ENCODE measurements at places on chromosomes 7 and 10.

GRCh38 chr10:113616244-113617074, 47.4 kb downstream of the NRAP start:
- no peak for DNase-seq

DNA sequence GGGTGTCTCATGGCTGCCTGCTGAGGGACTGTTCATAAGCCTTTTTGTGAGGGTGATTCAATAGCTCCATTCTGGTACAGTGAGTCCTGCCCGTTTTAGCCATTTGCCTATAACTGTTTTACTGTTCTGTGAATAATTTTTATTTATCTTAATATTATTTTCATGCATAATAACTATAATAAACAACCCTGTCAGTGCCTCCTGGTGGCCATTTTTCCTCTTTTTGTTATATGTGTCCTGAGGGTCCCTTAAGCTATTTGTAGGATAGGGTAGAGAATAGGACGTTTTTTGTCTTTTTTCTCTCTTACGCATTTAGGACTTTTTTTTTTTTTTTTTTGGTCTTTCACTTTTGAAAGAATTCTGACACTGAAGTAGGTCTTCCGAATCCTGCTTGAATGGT, 2.9 kb downstream of the C1QL3 start:
- DNase-seq = no peak

GRCh38 chr7:37552030-37552429, 103.4 kb upstream of the ELMO1 start:
- DNase-seq = no peak

- no peak for DNase-seq
Observed at GRCh38 chr7:32108651-32109050, 38.4 kb upstream of the PDE1C start.

GRCh38 chr10:36126076-36126475, 484.0 kb upstream of the FZD8 start:
- no peak for DNase-seq

GRCh38 chr7:27636326-27637006, 26.2 kb downstream of the HIBADH start:
- DNase-seq = no peak

DNA sequence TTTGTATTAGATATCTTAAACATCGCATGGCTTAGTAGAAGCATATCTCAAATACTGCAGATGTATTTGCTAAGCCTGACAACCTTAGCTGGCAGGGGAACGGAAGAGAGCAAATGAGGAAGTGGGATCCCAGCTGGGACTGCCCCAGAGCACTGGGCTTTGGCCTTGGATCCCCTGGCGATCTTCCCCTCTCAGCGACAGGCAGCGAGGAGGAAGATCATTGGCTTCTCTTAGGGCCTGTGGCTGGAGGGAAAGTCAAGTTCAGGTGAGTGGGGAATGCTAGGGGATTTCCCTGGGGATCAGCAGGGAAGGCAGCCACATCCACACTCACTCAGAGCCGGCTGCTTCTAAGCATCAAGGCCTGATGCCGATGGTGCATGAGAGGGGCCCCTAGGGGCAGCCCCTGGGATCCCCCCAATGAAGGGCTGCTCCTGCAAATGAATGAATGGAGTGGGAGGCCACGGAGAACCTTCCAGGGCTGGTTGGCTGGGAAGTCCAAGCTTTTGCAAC, 42.0 kb downstream of the LYZL2 start:
- DNase-seq = peak; percentile 14

DNA sequence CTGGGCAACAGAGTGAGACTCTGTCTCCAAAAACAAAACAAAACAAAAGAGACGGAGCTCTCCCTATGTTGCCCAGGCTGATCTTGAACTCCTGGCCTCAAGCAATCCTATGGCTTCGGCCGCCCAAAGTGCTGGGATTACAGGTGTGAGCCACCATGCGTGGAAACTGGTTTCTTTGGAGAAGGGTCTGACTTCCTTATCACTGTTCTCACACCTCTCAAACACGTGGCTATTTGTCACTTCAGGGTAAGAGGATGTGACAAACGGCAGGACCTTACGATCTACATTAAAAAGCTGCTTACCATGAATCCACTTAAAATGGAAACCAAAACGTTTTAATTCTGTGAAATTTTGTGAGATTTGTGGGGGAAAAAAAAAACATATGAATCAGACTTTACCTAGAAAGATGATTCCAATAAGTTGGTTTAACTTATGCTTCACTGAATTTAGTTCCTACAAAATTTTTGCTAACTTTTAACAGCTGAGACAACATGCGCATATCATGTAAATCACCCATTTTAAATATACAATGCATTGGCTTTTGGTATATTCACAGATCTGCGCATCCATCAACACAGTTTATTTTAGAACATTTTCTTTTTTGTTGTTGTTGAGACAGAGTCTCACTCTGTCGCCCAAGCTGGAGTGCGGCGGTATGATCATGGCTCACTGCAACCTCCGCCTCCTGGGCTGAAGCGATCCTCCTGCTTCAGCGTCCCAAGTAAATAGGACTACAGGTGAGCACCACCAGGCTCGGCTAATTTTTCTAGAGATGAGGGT, 18.7 kb upstream of the FOXK1 start:
- no peak for DNase-seq

DNA sequence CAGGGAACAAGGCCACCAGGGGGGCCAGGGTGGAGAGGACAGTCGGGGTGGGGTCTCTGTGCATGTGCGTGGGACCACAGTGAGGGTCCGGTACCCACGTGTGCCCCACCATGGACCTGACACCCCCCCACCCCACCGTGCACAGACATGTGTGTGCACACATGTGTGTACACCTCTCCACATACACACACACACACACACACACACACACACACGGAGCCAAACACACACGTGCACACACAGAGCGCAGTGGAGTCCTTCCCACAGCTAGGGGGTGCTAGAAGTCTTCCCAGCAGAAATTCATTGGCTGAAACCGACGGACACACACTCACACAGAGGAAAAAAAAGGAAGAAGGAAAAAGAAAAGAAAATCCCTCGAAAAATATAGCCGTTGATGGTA, 42.8 kb upstream of the GNA12 start:
- DNase-seq = no peak

DNA sequence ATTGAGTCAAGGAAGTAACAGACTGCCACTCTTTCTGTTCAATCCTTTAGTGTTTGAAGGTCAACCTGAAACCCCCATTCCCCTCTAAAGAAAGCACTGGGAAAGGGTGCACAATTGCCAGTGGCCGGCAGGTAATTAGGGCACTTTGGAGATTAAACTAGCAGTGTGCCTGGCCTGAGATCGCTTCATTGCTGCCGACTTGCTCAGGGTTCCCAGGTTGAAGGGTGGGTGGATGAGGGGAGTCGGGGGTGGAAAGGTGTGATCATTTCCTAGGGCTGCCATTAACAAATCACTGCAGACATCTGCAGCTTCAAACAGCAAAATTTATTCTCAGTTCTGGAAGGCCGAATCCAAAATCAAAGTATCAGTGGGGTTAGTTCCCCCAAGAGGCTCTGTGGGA, 16.3 kb upstream of the BTBD16 start:
- no peak for DNase-seq

GRCh38 chr10:119509909-119510451, 32.5 kb downstream of the RGS10 start:
- DNase-seq = no peak

Measured in SIG-M5 (cell line).